ENCODE measurements at places on chromosomes 3 and 15.

DNA sequence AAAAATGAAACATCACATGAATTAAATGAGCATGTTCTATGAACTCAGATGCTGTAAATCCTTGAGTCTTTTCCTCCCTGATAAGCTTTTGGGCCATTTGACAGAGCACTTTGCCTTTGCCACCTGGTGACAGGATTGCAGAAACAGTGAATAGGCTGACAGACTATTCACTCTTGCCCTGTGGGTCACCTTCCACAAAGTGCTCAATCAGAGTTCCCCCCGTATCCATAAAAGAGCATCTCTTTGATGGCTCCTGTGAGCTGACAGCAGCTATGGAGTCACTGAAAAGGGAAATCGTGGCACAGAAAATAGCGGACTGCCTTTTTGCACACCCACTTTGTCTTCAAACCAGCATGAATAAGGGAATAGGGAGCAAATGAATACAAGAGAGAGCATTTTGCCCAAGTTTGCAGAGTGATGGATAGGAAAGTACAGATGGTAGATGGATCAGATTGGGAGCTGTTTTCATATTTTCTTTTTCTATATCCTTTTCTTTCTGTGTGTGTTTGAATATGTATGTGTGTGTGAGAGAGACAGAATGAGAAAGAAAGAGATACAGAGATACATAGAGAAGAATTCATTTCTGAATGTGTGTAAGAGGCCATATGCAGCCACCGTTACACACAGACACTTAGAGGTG, 37.8 kb upstream of the GOLM2 start:
- no peak for DNase-seq

- no peak for DNase-seq
Measured at GRCh38 chr3:155412904-155413303, 119.4 kb upstream of the STRIT1 start.

DNA sequence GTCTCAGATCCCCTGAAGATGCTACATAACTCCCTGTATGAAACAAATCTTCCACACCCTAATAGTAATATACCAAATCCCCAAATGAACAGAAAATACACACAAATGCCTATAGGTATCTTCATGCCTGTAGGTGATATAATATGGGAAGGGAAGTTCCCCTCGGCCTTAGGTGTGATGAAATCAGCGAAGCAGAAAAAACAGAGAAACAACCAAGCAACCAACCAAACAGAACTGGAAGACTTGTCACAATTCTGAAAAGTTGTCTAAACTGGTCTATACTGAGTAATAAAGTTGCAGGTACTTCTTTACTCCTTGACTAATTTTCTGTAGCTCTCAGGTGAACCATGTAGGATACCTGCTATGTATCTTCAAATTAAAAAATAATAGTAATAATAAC, 82.2 kb upstream of the SATB1 start:
- DNase-seq, result no peak

- no peak for DNase-seq
Measured at GRCh38 chr3:81752604-81753003, 8.8 kb downstream of the GBE1 start.

DNA sequence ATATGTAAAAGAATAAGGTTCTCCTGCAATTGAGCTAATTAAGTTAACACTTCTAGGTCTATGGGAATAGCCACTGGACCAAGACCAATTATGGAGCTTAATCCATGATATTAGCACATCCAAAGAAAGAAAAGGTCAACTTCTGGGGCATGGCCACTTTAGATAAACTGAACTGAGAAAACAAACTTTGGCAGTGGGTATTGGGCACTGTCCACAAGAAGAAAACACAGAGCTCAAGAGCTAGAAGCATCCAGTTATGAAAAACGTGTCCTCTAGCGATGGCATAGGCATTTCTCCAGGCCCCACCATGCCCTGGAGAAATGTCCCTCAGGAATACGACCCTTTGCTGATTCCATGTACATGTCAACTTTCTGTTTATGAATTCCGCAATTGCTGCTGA, 87.8 kb downstream of the THRB start:
- no peak for DNase-seq

DNA sequence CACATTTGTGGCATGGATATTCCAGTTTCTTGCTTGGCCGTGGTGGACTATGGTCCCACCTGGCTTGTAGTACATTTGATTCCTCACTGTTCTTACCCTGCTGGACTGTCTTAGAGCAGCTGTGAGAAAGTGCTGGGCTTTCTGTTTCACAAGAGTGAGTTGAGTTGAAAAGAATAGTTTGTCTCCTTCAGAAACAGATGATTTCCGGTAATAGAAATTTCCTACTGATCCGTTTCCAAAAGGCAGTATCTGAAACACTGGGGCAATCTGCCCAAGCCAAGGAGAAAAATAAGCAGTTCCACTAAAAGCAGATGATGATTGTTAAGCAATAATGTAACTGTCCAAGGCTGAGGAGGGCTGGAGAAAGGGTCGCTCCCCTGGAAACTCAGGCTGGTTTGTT, 96.0 kb downstream of the SUCLG2 start:
- no peak for DNase-seq

All from stimulated activated CD8-positive, alpha-beta memory T cell treated with anti-CD3 and anti-CD28 coated beads, Interleukin-4, amount 100 ng/mL, for 24 hours (primary cell).